WTC11 (cell line): ENCODE measurements at places on chromosomes 16 and 17. TPM values are rescaled to one million over a fixed set of nuclear protein-coding genes. Genes with fewer than 3 reads are reported as not detected.

DNA sequence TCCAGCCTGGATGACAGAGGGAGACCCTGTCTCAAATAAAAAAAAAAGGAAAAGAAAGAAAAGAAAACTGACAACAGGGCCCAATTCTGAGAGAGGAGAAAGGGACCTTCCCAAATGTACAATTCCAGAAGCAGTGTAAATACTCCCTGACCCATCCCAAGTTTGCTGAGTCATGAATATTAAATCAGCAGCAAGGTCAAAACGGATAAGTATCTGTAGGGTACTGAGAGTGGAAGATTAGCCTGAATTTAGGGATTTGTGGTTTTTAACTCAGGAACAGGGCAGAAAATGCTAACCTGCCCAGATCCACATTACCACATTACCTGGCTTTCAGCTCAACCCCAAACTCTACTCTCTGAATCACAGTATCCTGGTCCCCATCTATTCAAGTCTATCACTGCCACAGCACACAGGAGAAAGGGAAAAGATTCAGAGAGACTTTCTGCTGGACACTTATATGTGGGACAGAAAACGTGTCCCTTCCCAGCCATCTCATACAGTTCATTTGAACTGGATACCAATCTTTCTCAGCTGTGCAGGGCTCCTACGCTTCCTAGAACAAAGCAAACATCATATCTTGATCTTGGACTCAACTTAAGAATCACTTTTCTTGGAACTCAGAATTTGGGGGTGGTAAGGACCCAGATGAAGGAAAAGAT, 2.9 kb downstream of the FXR2 start:
- DNase-seq: no peak
- peak overlapping the region; percentile 83 for H3K4me3 ChIP-seq
- H3K4me1 ChIP-seq: peaks cover 22% of the 10 kb centered on the region
- no peaks in the 10 kb centered on the region for H3K27me3 ChIP-seq

- no peak overlapping the region for H3K27ac ChIP-seq
- no peak overlapping the region for H3K4me3 ChIP-seq
- no peaks in the 10 kb centered on the region for H3K36me3 ChIP-seq
- peaks cover 3% of the 10 kb centered on the region; the same call in 1 of the 2 replicates for H3K4me1 ChIP-seq
Observed at GRCh38 chr17:58641887-58642311, 49.9 kb downstream of the TEX14 start.

- H3K36me3 ChIP-seq: peaks cover 20% of the 10 kb centered on the region
- H3K4me1 ChIP-seq: peaks cover 7% of the 10 kb centered on the region
- DNase-seq: no peak
- no peaks in the 10 kb centered on the region for H3K27me3 ChIP-seq
Observed at GRCh38 chr17:28885363-28885762, 12.2 kb downstream of the FLOT2 start.

- peaks cover 5% of the 10 kb centered on the region; the same call in 1 of the 2 replicates for H3K36me3 ChIP-seq
- no peak overlapping the region for H3K27ac ChIP-seq
- no peak for DNase-seq
- H3K27me3 ChIP-seq: no peaks in the 10 kb centered on the region; the same call in 1 of the 2 replicates
- peaks cover 53% of the 10 kb centered on the region for H3K4me1 ChIP-seq
- no peak overlapping the region for H3K4me3 ChIP-seq
Observed at GRCh38 chr17:65457183-65457582, 104.3 kb downstream of the AXIN2 start.

Gene GPR179
- 0.09 to 0.46 TPM (median 0.46 TPM) in 3 replicates for total RNA-seq

Gene SPNS2
- total RNA-seq: 0.87 to 1.4 TPM (median 1.3 TPM) in 3 replicates

- no peaks in the 10 kb centered on the region for H3K27me3 ChIP-seq
- no peak overlapping the region for H3K4me3 ChIP-seq
- H3K27ac ChIP-seq: no peak overlapping the region
- no peaks in the 10 kb centered on the region for H3K4me1 ChIP-seq
- DNase-seq: no peak
Observed at GRCh38 chr16:1458336-1458976, 14.1 kb upstream of the CCDC154 start.

Gene ASB16
- 0.11 to 0.23 TPM (median 0.14 TPM) in 3 replicates for total RNA-seq

GRCh38 chr16:31194898-31195297, 7.7 kb downstream of the PYCARD start:
- H3K4me3 ChIP-seq: no peak overlapping the region
- H3K4me1 ChIP-seq: peaks cover 7% of the 10 kb centered on the region; the same call in 1 of the 2 replicates

- H3K27me3 ChIP-seq: peaks cover 3% of the 10 kb centered on the region
- no peak overlapping the region for H3K27ac ChIP-seq
- no peaks in the 10 kb centered on the region for H3K36me3 ChIP-seq
- peaks cover 38% of the 10 kb centered on the region for H3K4me1 ChIP-seq
- H3K4me3 ChIP-seq: no peak overlapping the region
- DNase-seq: no peak
Observed at GRCh38 chr17:57038486-57038885, 46.6 kb upstream of the AKAP1 start.
